ENCODE measurements at places on chromosomes 3 and 15.

DNA sequence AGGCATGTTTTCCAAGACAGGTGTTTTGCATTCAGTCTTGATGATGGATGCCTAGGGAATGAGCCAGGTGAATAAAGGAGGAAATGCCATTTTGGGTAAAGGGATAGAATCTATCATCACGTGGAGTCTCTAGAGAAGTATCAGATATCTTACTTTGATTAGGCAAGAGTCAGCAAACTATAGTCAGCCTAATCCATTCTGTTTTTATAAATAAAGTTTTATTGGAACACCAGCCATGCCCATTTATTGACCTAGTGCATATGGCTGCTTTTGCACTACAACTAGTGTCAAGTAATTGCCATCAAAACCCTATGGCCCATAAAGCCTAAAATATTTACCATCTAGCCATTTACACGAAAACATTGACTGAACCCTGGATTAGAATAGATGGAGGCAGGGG lies 231.2 kb downstream of the SLC9A9 start:
- DNase-seq, result no peak
- H3K27ac ChIP-seq, result no peak overlapping the region
- H3K36me3 ChIP-seq, result no peaks in the 10 kb centered on the region
- H3K4me3 ChIP-seq, result no peak overlapping the region
- no peaks in the 10 kb centered on the region for H3K27me3 ChIP-seq
- H3K4me1 ChIP-seq, result no peaks in the 10 kb centered on the region

GRCh38 chr15:28978011-28978378 lies 92.2 kb downstream of the APBA2 start:
- H3K4me3 ChIP-seq, result no peak overlapping the region
- no peaks in the 10 kb centered on the region for H3K36me3 ChIP-seq
- H3K4me1 ChIP-seq, result no peaks in the 10 kb centered on the region
- DNase-seq, result no peak
- H3K27me3 ChIP-seq, result no peaks in the 10 kb centered on the region

GRCh38 chr15:30870681-30871080 lies 33.0 kb upstream of the FAN1 start:
- H3K4me1 ChIP-seq, result peaks cover 7% of the 10 kb centered on the region
- DNase-seq, result no peak
- H3K27me3 ChIP-seq, result no peaks in the 10 kb centered on the region

GRCh38 chr15:57607570-57608000 lies 15.9 kb downstream of the MYZAP start:
- peaks cover 16% of the 10 kb centered on the region for H3K4me1 ChIP-seq
- H3K4me3 ChIP-seq, result no peak overlapping the region
- DNase-seq, result peak; percentile 85
- peak overlapping the region; percentile 92 for H3K27ac ChIP-seq

- H3K4me3 ChIP-seq, result no peak overlapping the region
- no peaks in the 10 kb centered on the region for H3K27me3 ChIP-seq
- no peaks in the 10 kb centered on the region for H3K36me3 ChIP-seq
- H3K4me1 ChIP-seq, result no peaks in the 10 kb centered on the region
- no peak for DNase-seq
Measured at GRCh38 chr3:26068890-26069289, 279.0 kb downstream of the OXSM start.

DNA sequence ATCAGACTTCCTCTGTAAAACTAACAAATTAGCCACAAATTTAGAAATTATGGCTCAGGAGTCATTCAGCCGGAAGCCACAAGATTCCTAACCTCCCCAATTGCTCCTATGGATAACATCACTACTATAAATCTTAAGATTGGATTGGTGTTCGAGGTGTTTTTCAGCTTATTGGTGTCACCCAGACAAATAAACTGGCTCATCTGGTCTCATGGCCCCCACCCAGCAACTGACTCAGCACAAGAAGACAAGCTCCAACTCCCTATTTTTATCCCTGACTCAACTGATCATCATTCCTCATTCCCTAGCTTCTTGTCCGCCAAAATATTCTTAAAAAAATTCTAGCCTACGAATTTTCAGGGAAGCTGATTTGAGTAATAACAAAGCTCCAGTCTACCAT lies 135.1 kb upstream of the STRIT1 start:
- H3K4me1 ChIP-seq, result no peaks in the 10 kb centered on the region
- H3K27ac ChIP-seq, result no peak overlapping the region
- DNase-seq, result no peak
- no peaks in the 10 kb centered on the region for H3K36me3 ChIP-seq

DNA sequence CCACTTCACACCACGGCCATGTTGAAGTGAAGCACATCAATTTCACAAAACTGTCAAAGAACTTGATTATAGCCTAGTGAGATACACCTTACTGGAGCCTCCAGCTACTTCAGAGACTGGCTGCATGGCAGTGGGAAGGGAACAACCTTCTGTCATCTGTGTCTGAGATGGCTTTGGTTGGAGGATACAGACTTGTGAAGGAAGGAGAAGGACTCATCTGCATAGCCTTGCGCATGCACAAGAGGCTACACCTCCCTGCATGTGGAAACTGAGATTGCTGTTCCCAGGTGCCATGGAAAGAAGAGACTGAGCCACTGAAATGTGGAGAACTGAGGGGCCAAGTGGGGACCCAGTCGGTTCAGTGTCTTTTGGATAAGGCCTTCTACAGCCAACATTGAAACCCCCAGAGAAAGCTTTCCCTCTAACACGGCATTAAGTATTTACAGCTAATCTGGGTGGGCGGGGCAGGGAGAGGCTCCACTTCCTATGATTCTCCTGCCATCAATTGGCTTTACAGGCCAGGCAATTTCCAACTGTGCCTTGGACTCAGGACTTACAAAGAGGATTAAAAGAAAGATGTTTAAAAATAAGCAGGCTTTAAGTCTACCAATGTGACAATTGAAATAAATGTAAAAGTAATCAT lies 58.8 kb downstream of the IL16 start:
- no peak overlapping the region for H3K27ac ChIP-seq
- H3K4me3 ChIP-seq, result no peak overlapping the region
- no peak for DNase-seq
- no peaks in the 10 kb centered on the region for H3K36me3 ChIP-seq
- no peaks in the 10 kb centered on the region for H3K27me3 ChIP-seq
- no peaks in the 10 kb centered on the region for H3K4me1 ChIP-seq

GRCh38 chr3:37511463-37511920 lies 337.1 kb upstream of the LRRFIP2 start:
- no peaks in the 10 kb centered on the region for H3K36me3 ChIP-seq
- H3K4me3 ChIP-seq, result no peak overlapping the region
- peak overlapping the region; percentile 17 for H3K27ac ChIP-seq
- no peaks in the 10 kb centered on the region for H3K27me3 ChIP-seq
- DNase-seq, result no peak
- H3K4me1 ChIP-seq, result peaks cover 11% of the 10 kb centered on the region

DNA sequence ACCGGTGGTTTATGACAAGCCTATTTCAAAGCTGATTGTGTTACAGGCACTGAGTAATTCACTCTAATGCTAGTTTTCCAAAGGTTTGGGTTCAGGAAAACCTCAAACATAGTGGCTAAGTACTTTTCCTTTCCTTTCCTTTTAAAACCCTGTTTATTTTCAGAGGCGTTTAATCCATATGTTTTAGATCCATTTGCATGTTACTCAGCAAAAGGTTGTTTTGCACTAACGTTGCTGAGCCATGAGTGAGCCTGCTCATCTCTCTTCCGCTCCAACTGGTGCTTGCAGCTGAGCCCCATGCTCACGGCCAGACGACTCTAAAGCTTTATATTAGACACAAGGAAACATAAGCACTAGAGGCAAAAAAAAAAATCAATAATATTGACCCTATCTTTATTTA lies 9.4 kb downstream of the CEMIP start:
- H3K4me1 ChIP-seq, result no peaks in the 10 kb centered on the region
- no peaks in the 10 kb centered on the region for H3K27me3 ChIP-seq
- H3K27ac ChIP-seq, result no peak overlapping the region
- no peak for DNase-seq
- H3K4me3 ChIP-seq, result no peak overlapping the region

DNA sequence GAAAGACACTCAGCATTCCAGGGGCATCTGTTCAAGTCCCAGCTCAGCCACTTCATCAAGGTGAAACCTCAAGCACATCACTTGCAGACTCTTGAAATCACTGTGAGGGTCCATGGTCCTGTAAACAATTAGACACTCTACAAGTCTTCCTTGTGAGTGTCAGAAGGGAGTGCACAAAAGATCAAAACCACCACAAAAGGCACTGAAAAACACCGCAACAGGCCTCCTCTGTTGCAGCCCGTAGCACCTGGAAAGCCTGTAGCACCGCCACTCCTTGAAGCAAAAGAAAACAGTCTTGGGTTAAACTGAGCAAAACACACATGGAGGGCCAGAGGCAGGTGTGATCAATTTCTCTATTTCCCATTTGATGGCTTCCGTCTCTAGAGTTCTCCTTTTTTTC lies 63.8 kb upstream of the SNRK start:
- no peaks in the 10 kb centered on the region for H3K36me3 ChIP-seq
- H3K27ac ChIP-seq, result no peak overlapping the region
- no peak overlapping the region for H3K4me3 ChIP-seq
- DNase-seq, result no peak
- H3K4me1 ChIP-seq, result no peaks in the 10 kb centered on the region

- H3K36me3 ChIP-seq, result no peaks in the 10 kb centered on the region
- no peaks in the 10 kb centered on the region for H3K4me1 ChIP-seq
- no peak overlapping the region for H3K27ac ChIP-seq
- no peak overlapping the region for H3K4me3 ChIP-seq
- no peak for DNase-seq
Measured at GRCh38 chr3:129702934-129703712, 96.6 kb upstream of the PLXND1 start.

- no peak overlapping the region for H3K4me3 ChIP-seq
- DNase-seq, result no peak
- H3K4me1 ChIP-seq, result no peaks in the 10 kb centered on the region
- no peaks in the 10 kb centered on the region for H3K27me3 ChIP-seq
- no peaks in the 10 kb centered on the region for H3K36me3 ChIP-seq
- no peak overlapping the region for H3K27ac ChIP-seq
Measured at GRCh38 chr3:117927825-117928224, 1106.8 kb downstream of the IGSF11 start.

DNA sequence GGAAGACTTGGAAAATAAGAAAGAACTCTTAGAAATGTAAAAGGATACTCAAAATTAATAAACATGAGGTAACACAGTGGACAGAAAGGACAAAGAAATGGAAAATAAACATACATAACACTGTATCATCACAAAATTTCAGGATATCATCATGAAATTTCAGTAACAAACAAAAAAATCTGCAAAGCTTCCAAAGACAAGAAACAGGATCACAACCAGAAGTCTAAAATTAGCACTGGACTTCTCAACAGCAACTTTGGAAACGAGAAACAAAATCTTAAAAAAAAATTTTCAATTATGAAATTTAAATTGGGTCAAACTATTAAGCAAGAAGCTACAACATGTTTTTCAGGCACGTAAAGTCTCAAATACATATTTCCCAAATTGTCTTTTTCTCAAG lies 238.8 kb downstream of the STAG1 start:
- no peaks in the 10 kb centered on the region for H3K36me3 ChIP-seq
- no peak for DNase-seq
- no peaks in the 10 kb centered on the region for H3K27me3 ChIP-seq
- no peak overlapping the region for H3K27ac ChIP-seq
- H3K4me3 ChIP-seq, result no peak overlapping the region

DNA sequence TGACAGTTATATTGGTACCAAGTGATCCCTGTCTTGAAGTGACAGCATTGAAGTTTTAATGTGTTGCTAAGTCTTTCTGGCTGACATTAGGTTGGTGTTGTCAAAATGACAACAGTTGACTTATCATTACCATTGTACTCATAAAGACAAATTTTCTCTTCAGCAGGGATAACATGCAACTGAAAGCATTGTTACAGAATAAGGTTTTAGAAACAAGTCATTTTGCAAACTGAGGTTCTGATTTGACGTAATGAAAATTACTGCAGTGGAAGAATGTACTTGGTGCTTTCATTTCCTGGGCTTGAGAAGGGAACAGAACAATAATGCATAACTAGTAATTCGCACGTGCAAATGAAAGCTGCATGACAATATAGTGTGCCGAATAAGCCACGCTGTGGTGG lies 75.1 kb downstream of the MOBP start:
- no peaks in the 10 kb centered on the region for H3K36me3 ChIP-seq
- H3K4me3 ChIP-seq, result no peak overlapping the region
- DNase-seq, result no peak
- no peaks in the 10 kb centered on the region for H3K4me1 ChIP-seq

- H3K4me3 ChIP-seq, result no peak overlapping the region
- no peaks in the 10 kb centered on the region for H3K27me3 ChIP-seq
- no peak for DNase-seq
- no peak overlapping the region for H3K27ac ChIP-seq
Measured at GRCh38 chr15:73781038-73781925, 28.1 kb upstream of the INSYN1 start.

DNA sequence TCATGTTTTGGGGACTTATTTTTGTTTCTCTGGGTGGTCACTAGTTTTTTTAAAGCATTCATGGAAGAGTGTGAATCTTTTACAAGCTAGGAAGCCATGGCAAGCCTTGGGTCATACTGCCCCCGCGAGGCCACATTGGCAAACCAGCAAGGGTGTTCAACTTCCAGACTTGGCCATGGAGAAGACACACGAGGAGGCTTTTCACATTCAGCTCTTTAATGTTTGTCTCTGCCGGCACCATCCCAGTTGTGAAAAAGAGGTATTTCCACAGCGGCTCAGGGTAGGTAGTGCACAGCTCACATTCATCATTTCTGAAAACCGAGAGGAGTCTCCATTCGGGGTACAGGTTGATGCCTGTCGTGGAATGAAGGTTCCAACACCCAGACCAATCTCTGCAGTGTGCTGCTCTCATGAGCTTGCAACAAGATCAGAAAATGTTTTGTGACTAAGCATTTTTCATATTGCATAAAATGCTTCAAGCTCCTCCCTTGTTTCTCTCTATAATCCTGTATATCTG lies 7.7 kb downstream of the CCR5 start:
- DNase-seq, result peak; percentile 67
- H3K4me3 ChIP-seq, result no peak overlapping the region
- H3K27me3 ChIP-seq, result no peaks in the 10 kb centered on the region
- H3K36me3 ChIP-seq, result no peaks in the 10 kb centered on the region
- H3K4me1 ChIP-seq, result peaks cover 7% of the 10 kb centered on the region
